Pons (tissue), 1 donor: ENCODE measurements at places on chromosomes 6 and 20.

GRCh38 chr6:72081871-72082270 lies 195.5 kb downstream of the RIMS1 start:
- DNase-seq = no peak

GRCh38 chr6:120348926-120349325 lies 985.4 kb downstream of the TBC1D32 start:
- DNase-seq = no peak

DNA sequence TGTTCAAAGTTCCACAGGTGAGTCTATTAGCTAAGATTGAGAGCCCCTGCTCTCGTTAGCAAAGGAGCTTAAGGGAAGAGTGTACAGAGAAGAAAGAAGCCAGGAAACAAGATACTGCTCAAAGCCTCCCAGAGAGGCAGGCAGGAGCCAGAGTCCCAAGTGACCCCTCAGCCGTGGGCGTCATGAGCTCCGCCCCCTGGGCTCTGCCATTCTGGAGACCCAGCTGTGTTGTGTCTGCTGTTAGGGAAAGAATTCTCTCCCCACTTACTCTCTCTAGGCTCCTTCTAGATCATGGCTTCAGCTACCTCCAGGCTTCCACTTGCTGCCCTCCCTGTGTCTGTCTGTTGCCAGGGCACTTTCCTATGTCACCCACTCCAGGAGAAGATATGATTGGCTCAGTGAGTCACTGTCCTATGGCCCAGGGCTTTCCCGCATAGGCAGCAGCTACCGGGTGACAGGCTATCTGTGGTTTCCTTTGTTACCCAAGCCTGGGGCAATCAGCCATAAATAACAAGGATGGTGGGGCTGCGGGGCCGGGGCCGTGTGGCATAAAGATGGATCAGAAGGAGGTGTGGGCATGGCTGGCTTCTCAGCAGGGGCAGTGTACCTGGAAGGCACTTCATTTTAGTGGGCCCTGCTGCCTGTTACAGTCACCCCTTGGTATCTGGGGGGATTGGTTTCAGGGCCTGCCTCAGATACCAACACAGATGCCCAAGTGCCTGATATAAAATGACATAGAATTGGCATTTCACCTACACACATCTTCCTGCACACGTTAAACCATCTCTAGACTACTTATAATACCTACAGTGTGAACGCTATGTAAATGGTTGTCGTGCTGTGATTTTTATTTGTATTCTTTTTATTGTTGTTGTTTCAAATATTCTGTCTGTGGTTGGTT lies 118.9 kb downstream of the ARMC2 start:
- DNase-seq = no peak

DNA sequence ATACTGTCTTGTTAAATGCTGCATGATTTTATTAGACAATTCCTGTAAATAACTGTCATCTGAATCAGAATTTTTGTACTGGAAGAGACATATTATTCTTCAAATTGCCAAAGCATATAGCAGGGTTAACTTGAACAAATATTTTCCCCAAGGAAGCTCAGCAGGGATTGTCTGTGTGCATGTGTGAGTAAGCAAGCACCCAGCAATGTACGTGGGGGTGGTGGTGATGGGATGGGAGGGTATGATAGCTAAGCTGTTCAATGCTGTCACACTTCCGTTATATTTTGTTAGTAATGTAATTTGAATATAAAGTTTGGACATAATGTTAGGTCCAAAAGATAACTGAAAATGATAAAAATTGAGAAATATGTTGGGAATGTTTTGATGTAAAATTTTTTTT lies 118.1 kb downstream of the MYB start:
- DNase-seq = no peak

- DNase-seq = no peak
Measured at GRCh38 chr6:138160329-138161087, 1.2 kb upstream of the ARFGEF3 start.

- DNase-seq = no peak
Measured at GRCh38 chr6:154242617-154243357, 113.8 kb downstream of the IPCEF1 start.

DNA sequence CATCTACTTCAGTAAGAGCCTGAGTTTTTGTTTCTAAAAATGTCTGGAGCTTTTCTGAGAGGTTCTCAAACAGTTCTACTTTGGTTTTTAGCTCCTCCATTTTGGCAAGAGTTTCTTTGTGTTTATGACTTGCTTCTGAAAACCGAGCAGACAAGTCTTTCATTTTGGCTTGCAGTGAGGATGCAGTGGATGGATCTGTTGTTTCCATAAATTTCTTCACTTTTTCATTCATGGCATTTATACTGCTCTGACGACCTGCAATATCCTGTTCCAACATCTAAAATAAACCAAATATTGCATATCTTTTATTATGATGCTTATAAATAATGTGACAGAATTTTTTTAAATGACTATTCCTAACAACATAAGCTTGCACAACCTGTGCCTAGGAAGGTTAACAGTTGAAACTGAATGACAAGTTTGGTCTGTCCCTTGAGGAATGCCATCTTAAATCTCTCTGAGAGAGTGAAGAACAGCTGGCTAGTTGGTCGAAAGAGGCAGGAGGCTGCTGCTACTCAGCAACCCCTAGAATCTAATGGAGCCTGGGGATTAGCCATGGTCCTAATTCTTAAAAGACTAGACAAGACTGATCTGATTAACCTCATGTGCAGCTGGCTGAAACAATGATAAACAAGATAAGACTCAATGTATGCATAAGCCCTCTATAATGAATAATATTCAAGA lies 69.8 kb downstream of the DST start:
- no peak for DNase-seq

- DNase-seq = no peak
Measured at GRCh38 chr6:27065183-27065582, 182.3 kb upstream of the PRSS16 start.

GRCh38 chr6:14706378-14706929 lies 539.4 kb upstream of the JARID2 start:
- no peak for DNase-seq

DNA sequence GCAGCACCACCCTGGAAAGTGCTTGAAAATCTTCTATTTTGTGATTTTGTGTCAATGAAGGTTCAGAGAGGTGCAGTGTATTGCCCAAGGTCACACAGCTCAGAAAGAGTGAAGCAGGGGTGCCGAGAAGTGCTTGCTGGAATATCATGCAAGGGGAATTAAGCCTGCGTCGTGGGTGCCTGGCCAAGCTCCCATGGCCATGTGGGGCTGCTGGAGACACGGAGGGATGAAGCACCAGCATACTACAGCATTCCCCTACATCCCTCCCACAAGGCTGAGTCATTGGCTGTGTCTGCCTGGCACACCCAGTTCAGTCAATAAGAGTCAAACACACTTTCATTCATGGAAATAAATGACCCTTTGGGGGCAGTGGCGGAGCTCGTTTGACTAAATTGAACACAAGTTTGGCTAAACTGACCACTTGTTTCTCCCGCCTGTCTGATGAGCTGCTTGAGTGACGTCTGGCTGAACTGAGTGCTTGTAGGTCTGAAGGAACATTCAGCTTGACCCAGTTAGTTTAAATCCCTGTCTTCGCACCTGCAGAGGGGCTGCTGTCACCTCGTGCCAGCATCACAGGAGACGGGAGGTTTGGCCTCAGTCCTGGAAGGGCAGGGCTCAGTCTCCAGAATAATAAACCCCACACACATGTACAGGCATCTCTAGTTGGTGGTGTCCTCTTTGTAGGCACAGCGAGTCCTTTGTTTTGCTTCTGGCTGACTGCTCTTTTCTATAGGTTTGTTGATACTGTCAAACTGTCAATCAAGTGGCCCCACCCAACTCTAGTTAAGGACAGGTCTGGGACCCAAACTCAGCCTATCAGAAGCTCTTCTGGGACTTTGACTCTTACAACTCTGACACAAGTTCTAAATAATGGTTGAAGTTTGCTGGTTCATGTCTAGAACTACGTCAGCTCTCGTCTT lies 8.4 kb upstream of the TGM2 start:
- DNase-seq = no peak

GRCh38 chr20:41408986-41409385 lies 42.4 kb upstream of the EMILIN3 start:
- peak; percentile 17 for DNase-seq

DNA sequence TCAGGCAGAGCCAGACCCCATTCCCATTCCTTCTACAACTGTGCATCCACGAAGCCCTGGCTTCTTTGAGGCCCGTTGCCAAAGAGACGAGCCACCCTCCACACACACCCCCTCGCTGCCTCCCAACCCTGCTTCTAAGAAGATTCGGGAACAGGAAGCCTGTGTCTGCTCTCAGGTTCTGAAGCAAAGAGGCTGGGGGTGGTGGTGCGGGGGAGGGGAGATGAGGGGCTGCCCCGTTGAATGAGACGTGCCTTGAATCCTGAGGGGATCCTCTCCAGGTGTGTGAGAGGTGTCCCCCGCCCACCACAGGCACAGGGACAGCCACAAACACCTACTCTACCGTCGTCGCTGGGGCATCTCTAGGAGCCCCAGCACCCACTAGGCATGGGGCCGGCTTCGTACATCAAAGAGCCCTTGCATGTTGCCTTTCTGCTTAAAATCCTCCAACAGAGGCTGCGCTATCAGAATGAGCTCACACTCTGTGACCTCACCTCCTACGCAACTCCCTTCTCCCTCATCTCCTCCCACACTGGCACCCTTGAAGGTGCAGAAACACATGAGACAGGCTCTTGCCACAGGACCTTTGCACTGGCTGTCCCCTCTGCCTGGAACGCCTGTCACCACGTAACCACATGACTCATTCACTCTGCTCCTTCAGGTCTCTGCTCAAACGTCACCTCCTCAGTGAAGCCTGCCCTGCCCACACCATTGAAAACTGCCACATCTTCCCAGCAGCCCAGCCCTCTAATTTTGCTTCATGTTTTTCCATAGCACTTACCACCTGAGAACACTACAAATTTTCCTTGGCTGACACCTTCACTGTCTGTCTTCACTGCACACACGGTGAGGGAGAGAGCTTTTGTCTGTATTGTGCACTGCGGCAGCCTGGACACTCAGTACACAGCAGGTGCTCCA lies 58.5 kb downstream of the PREX1 start:
- no peak for DNase-seq

DNA sequence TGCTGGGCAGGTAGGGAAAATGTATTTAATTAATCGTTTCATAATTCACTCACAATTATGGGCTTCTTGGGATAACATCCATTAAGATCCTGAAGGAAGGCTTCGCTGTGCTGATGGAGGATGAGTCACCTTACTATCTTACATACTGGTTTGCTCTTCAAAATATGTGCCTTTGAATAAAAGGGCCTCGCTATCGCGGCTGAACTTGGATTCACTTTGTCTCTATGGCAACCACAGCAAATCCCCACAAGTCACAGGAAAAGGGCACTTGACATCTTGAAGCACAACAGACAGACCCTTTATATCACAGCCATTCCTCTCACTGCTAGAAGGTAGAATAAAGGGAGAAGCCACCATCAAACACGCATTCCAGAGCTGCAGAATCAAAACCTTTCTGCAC lies 141.3 kb upstream of the MYLIP start:
- DNase-seq = no peak

DNA sequence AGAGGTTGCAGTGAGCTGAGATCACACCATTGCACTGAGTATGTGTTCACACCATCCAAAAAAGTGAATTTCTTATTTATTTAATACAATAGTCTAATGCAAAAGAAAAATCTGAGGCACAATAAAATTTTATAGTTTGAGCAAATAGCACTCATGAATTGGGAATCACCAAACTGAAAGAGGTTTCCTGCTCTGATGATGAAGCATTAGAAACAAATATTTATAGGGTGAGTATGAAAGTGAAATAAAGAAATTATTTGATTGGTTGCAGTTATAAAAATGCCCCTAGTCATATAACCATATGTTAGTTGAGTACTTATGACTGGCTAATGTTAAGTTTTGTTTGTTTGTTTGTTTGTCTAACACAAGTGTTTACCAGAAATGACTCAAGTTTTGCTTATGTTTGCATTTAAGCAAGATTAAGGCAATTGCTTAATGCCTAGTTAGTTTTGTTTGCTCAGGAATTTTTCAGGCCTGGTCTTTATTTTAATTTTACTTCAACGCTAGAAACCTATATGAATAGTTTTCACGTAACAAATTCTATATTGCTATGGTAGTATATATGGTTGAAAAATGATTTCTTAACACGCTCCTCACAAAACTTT lies 151.5 kb upstream of the FAM83B start:
- DNase-seq = no peak

GRCh38 chr6:90131125-90131524 lies 165.5 kb downstream of the BACH2 start:
- no peak for DNase-seq

DNA sequence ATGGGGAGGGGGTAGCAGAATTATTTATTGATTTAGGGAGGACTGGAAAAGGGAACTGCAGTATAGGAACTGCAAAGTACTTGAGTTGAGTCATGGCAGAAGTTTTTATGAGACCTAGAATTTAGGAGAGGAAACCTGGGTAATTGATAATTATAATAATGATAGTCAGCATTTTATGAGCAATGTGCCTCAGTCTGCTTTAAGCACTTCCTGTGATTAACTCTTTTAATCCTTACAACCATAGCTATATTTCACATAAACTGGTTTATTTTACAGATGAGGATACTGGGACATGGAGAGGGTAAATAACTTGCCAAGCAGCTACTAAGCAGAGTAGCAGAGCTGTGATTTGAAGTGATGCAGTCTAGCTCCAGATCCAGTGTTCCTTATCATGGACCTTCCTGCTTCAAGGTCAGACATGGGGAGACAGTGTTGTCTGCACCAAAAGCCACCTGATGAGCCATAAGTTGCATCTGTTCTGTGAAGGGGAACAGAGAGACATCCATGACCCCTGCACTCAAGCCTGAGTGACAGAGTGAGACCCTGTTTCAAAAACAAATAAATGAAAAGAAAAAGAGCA lies 13.6 kb downstream of the LRRC1 start:
- no peak for DNase-seq

- no peak for DNase-seq
Measured at GRCh38 chr6:32168350-32168749, 4.0 kb downstream of the EGFL8 start.

- no peak for DNase-seq
Measured at GRCh38 chr6:107607116-107607515, 117.2 kb downstream of the SOBP start.

DNA sequence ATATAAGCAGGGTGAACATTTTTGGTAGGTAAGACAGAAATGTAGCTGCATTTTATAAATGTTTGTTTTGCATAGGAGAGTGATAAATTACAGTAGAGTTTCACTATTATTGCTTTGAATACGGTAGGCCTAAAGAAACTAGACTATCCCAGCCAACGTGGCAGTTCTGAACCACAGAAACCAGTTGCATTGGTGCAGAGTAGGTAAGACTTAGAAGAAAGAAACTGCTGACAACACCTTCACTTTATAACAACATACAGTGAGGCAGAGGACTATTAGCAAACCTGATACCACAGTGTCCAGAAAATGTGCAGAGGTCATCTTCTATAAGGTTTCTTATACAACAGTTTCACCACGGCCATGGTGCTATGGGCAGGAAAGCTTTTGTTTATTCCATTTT lies 566.1 kb downstream of the KIF16B start:
- DNase-seq = no peak
